Smooth muscle cell of the brain vasculature (primary cell): ENCODE measurements at places on chromosomes 4 and X.

GRCh38 chr4:142845293-142846107 is 601 bp downstream of the INPP4B start:
- no peak for DNase-seq

- no peak for DNase-seq
Observed at GRCh38 chrX:136652822-136653723, 5.1 kb downstream of the CD40LG start.

DNA sequence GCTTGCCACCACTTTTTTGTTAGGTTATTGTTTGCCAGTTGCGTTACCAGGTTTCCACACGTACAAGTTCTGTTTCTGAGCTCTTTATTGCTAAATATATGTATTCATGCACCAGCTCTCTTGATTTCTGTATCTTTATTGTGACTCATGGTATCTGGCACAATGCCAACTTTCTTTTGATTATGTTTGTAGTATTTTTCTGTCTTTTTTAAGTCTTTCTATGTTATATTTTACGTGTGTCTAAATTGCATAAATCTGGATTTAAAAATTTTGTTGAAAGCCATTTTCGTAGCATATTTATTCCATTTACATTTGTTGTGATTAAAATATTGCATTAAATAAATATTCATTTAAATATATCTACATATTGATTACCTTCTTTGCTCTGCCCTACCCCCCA is 73.8 kb downstream of the KDM6A start:
- DNase-seq, result no peak

DNA sequence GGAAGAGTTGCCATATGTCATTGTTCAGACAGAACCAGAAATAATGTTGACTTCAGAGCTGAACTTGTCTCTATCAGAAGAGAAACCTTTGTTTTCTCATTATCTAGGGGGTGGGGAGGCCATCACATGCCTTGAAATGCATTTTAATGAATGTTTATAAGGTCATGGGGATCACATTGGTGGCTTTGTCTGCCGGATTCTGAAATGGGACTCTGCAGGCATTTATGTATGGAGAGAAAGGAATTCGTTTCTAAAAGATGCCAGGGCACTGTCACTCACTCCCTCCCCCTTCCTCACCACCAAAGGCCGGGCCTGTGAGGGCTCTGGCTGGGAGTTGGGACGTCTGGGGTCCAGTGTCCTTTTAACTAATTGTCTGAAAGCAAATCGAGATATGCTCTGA is 102.2 kb downstream of the MAMLD1 start:
- no peak for DNase-seq

DNA sequence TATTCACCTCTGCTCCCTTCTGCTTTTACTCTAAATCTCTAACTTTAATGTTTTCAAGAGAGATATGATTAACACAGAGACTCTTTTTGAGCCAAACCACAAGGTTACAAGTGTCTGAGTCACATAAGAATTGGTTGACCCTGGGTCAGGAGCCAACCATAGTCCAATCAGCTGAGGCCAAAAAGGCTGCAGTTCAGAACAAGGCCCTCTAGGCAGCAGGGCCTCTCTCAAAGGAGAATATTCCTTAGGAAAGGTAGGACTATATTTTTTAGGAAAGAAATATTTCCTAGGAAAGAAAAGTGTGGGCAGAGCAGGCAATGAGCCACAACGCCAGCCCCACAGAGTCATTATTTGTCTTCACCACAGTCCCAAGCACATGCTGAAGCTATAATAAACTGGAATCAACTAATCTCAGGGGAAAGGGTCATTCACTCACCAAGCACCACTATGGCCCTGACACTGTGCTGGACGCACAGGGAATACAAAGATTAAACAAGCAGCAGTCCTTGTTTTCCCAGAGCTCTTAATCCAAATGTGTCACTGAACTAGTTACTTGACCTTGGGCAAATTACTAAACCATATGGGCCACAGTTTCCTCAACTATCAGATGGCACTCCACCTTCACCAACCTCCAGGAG is 2.2 kb downstream of the ATP8A1 start:
- no peak for DNase-seq

DNA sequence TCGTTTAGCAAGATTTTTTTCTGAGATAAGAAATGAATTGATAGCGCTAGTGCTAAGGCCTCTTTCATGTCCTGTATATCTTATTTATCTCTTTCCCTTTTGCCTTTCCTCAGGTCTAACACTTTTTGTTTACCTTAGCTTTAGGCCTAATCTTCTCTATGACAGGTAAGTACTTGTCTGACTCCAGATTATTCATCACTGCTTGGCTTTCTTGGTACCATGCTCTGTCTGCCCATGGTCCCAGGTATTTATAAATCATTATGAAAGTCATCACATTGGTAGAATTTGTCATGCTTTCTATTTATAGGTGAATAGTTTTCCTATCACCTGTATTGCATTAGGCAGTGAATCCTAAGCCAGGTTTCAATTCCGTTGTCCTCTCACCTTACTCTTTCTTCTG is 99.5 kb upstream of the CTSO start:
- no peak for DNase-seq

DNA sequence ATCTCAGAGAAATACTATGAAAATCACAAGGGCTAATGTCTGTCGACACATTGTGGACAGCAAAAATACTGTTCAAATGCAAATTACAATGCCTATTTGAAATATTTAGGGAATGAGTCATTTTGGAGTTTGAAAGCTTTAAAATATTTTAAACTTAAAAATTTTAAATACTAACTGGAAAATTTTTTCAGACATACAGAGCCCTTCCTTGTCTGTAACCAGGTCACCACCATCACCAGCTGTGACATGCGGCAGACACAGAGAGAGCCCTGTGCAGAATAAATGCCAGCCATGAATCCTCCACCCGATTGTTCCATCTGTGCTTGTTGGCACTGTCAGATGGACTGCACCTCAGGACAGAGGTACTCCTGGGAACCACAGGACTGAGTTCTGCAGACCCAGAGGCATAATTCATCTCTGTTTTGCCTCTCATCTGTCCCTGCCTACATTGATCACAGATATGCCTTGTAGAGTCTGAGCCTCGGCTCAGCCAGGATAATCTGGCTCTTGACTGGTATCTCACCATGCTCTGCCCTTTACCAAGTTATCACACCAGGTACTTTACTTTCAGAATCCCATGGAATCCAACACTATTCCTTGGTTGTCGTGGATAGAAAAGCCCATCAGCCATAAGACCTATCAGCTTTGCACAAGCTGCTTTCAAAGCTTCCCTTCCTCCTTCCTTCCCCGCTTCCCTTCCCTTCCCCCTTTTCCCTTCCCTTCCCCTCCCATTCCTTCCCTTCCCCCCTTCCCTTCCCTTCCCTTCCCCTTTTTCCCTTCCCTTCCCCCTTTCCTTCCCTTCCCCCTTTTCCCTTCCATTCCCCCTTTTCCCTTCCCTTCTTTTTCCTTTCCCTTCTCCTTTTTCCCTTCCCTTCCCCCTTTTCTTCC is 67.2 kb downstream of the TBC1D9 start:
- DNase-seq, result no peak

DNA sequence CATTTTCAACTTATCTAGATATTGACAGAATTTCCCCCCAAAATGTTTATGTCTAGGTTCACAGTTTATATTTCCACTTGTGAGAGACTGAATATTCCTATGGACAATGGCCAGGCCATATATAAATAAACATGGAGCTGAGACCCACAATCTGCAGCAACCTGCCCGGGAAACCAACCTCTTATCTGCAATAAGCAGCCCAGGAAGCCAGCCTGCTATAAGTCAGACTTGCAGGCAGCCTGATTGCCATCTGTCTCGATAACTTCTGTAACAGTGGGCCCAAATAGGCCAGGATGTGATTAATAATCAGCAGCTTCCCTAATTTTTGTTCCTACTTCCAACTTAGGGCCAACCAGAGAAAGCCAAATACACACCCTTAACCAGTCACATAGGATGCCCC is 5.2 kb upstream of the NAP1L5 start:
- DNase-seq, result no peak

- no peak for DNase-seq
Observed at GRCh38 chr4:147899512-147899911, 167.6 kb downstream of the ARHGAP10 start.

- DNase-seq, result no peak
Observed at GRCh38 chr4:24662056-24662455, 77.7 kb upstream of the DHX15 start.

GRCh38 chr4:116233971-116234370 is 851.4 kb downstream of the TRAM1L1 start:
- DNase-seq, result no peak

- DNase-seq, result no peak
Observed at GRCh38 chr4:127776620-127777019, 5.5 kb upstream of the HSPA4L start.

- DNase-seq, result no peak
Observed at GRCh38 chr4:153799694-153800074, 10.8 kb upstream of the SFRP2 start.

DNA sequence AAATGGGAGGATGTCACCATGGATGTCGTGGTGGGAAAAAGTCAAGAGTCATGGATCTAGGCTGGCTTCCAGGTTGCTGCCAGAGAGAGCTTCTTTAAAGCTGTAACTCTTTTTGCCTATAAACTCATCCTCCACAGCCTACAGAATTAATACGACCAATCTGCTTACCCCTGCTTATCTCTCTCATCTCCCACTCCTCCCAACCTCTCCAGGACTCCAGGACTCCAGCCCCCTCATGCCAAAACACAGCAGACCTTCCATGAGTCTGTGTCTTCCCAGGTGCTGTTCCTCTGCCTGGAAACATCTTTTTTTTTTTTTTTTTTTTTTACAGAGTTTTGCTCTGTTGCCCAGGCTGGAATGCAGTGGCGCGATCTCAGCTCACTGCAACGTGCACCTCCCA is 15.3 kb upstream of the SLC10A4 start:
- no peak for DNase-seq
